ENCODE measurements at places on chromosomes 2 and 18.
A peak's percentile ranks its signal among the peaks of the same experiment; 100 is the strongest.

GRCh38 chr18:24112464-24112863 is 26.4 kb upstream of the CABYR start:
- DNase-seq = no peak

- DNase-seq = peak; percentile 33
Measured at GRCh38 chr2:141393214-141393545, 737.6 kb downstream of the LRP1B start.

GRCh38 chr2:10043906-10044601 is 704 bp downstream of the KLF11 start:
- peak; percentile 73 for DNase-seq

DNA sequence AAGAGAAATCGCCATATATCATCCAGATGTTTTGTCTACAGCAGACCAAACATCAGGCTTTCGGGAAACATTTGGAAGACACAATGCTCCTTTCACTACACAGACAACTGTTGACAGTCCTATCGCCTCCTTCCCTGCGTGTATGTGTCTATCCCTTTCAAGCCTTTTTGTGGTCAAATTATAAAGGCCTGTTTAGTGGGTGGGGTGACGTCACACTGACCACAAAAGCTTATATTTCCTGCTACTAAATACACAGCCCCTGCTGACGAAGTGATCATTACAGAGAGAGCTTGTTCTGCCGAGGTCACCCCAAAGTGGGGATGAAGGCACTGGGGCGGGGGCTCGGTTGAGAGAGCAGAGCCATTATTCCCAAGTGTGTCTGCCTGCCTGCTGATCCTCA is 302.7 kb upstream of the TNP1 start:
- peak; percentile 42 for DNase-seq

GRCh38 chr2:112162956-112163355 is 24.8 kb downstream of the FBLN7 start:
- DNase-seq = no peak

DNA sequence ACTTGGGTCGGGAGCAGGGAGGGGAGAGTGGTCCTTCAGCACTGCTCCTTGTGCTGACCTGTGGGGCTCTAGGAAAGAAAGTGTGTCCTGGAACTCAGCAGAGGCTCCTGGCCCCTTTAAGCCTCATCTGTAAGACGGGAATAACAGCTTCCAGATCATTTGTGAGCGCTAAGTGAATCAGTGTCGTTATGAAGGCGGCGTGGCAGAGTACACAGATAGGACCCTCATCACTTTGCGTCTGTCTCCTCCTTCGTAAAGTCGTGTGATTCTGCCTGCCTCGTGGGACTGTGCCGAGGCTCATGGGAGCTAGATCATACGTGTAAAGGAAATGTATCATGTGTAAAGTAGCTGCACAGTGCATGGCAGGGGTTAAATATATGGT is 18.6 kb downstream of the COLEC11 start:
- DNase-seq = no peak

DNA sequence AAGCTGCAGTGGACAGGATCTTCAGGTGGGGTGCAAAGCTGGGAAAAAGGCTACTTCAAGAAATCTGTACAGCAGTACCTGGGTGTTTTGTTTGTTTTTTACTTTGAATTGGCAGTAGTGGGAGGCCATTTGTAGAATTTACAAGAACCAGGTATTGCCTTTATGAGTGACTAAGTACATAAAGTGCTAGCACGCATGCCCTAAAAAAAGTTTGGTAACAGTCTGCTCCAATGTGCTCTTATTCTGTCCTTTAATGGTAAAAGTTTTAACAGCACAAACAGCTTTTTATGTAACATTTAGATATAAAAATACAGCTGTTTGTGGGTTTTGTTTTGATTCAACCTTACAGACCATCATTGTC is 17.2 kb downstream of the REV1 start:
- no peak for DNase-seq

DNA sequence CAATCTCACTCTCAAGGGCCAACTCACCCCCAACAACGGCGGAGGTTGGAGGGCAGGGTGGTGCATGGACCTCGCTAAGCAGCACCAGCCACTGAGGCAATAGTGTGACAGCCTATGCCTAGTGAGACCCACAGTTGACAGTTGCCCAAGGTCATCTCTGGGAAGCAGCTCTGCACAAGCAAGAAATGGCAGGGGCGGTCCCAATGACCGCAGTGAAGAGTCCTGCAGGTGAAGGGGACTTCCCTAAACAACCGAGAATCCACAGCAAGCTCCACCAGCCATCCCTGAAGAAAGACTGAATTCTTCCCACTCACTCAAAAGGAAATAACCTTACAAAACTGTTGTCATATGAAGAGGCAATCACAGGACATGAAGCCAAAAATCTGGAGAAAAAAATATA is 313.4 kb upstream of the ID2 start:
- no peak for DNase-seq

GRCh38 chr2:226649871-226650660 is 149.6 kb downstream of the IRS1 start:
- DNase-seq = peak; percentile 100

GRCh38 chr2:231518771-231519170 is 11.5 kb downstream of the NMUR1 start:
- DNase-seq = no peak

DNA sequence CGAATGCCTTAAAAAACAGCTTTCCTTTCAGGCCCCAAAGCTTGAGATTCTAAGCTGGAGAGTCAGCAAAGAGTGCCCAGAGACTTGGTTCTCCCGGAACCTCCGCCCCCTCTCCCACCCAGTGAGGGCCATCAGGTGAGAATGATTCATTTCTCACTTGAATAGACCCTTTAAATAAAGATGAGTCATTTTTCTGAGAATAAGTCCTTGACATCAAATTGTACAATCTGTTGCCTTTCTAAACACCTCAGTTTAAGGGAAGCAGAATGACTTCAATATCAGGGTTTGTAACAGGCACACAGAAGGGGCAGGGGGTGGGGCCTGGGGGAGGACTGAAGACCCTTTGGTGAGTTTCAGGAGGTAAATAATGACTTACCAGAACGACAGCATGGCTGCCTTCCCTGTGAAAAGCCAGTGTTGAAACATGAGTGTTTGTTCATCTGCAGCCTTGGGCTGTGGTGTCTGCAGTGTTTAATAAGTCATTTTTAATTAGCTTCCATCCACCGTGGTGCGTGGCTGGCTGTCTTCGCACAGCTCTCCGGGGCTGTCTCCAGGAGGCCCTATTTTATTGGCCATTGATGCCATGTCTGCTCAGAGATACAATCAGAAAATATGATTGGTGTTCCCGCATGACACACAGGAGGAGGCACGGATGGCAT is 134.9 kb upstream of the ZNF236 start:
- peak; percentile 96 for DNase-seq
